ENCODE measurements at places on chromosomes 7 and 10.

DNA sequence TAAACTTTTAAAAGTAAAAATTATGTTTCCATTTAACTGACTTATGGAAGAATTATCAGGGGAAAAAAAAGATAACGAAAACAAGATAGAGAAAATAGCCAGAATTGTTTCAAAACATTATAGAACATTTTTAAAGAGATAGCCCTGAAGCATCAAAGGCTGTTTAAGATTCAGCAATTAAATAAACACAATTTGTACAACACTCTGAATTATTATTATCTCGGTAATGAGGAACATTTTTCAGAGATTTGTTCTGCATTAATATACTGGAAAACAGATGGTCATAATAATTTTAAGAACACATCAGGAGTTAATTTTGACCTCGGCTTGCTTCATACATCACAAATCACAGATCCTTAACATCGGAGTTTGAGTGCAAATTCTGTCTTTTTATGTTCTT is 643.8 kb downstream of the SORCS1 start:
- no peak for DNase-seq
- no peak overlapping the region for H3K27ac ChIP-seq
- H3K36me3 ChIP-seq: no peaks in the 10 kb centered on the region
- H3K4me1 ChIP-seq: no peaks in the 10 kb centered on the region
- no peaks in the 10 kb centered on the region for H3K27me3 ChIP-seq
- no peak overlapping the region for H3K4me3 ChIP-seq

GRCh38 chr10:91512458-91512857 is 102.3 kb downstream of the HECTD2 start:
- H3K27ac ChIP-seq: no peak overlapping the region
- no peak for DNase-seq
- H3K36me3 ChIP-seq: no peaks in the 10 kb centered on the region

DNA sequence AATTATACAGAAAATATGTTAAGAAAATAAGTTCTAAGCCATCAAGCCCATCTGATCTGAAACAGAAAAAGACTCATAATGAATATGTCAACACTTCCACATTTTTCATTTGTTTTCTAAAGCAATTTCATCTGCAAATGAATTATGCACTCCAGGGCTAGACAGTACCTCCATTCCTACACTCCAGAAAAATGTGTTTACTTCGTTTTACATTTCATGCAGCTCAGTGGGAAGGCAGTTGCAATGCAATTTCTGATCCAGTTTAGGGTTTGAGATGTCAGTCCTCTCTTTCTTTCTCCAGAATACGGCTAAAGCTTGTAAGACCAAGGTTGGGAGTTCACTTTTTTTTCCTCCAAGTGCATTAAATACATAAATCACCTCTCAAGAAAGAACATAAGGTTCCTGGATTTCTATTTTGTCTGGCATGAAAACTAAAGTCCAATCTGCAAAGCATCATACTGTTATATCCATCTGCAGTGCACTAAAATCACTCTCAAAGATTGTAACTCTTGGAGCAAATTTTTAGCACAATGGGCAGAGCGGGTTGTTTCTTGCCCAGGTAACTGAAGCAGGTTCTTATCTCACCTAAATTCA is 348.8 kb upstream of the C7orf33 start:
- H3K27ac ChIP-seq: no peak overlapping the region
- no peaks in the 10 kb centered on the region for H3K4me1 ChIP-seq
- no peak for DNase-seq
- H3K36me3 ChIP-seq: no peaks in the 10 kb centered on the region
- H3K27me3 ChIP-seq: peaks cover 22% of the 10 kb centered on the region
- no peak overlapping the region for H3K4me3 ChIP-seq

DNA sequence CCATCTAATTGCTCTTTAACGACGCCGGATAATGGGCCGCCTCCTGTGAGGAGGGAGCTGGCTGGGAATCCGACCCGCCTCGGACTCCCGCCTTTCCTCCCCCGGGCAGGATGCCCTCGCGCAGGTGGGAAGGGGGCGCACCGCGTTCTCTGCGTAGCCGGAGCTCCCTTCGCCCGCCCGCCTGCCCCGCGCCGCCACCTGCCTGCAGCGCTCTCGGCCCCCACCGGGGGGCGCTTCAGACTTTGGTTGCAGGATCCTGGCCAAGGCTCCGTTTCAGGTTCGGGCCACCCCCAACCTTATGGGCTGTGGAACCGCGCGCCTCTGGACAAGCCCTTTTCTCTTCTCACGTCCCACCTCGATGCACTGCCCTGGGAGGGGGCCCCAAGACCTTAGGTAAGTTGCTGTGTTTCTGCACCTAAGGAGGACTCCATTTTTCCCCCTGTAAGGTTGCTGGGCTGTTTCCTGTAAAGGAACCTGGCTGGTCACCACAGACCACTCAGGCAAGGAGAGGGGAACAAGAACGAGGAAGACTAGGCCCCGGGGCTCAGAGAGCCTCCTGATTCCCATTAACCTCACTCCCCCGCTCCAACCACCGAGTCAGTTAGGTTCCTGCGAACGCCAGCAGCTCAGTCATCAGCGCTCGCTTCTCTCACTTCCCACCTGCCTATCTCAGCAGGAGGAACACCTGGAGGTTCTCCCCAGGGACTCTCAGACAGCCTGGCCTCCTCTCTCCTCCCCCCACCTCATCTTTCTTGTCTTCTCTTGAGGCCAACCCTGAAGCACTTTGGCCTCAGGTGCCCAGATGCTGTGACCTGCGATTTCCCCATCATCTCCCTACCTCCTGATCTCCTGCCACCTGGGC is 11.3 kb upstream of the KAZALD1 start:
- no peaks in the 10 kb centered on the region for H3K27me3 ChIP-seq
- DNase-seq: no peak
- H3K27ac ChIP-seq: no peak overlapping the region
- peak overlapping the region; percentile 24 for H3K4me3 ChIP-seq
- H3K36me3 ChIP-seq: no peaks in the 10 kb centered on the region

- H3K27ac ChIP-seq: no peak overlapping the region
- no peaks in the 10 kb centered on the region for H3K36me3 ChIP-seq
- no peaks in the 10 kb centered on the region for H3K27me3 ChIP-seq
- DNase-seq: no peak
- H3K4me3 ChIP-seq: no peak overlapping the region
These were observed 125.4 kb downstream of the MAPK8 start for GRCh38 chr10:48431871-48432270.
